ENCODE measurements at places on chromosomes 2 and 18.

- no peak for DNase-seq
These were observed 94.4 kb upstream of the ASAP2 start for GRCh38 chr2:9112079-9112721.

DNA sequence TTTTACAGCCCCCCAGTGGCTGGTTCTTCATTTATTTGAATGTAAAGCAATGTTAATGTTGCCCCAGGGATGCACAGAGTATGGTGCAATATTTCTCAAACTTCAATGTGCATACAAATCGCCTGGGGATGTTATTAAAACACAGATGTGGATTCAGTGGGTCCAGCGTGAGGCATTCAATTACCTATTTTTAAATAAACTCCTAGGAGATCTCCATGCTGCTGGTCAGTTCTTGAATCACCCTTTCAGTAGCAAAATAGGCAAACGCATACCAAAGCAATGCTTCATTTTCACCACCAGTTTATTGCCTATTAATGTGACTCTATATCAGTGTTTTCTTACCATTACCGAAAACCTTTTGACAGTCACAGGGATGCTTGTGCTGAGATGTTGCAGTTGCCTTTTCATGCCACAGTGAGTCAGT, 530.7 kb downstream of the CBLN2 start:
- DNase-seq = no peak

DNA sequence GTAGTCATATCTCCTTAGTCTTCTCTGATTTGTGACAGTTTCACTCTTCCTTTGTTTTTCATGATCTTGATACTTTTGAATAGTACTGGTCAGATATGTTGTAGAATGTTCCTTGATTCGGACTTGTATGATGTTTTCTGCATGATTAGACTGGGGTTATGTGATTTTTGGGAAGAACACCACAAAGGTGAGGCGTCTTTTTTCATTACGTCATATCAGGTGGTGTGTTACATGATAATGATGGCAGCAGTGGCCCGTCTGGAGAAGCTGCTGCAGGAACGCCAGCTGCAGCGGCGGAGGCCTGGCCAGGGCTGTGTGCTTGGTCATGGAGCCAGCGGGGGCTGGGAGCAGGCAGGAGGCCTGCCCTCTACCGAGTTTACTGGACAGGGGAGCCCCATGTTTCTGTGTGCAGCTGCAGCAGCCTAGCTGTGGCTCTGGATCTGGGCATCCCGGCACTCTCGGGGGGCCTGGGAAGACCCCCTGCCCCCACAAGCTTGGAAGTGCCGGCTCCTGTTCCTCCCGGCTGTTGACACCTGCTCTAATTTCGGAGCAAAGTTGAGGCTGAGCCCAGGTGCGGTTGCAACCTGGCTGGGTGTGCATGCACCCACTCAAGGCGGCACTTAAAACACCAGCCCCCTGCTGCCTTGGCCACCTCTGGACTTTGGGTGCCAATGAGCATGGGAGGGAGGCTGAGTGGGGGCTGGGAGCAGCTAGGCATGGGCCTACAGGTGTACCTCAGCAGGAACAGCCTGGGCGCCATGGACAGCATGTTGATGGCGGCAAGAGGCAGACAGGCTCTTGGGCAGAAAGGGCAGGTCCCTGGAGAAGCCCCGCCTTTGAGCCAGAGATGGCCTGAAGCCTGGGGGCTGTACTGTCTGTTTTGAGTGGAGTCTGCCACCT, 26.1 kb downstream of the SLC4A10 start:
- DNase-seq = no peak

- no peak for DNase-seq
These were observed 134.6 kb upstream of the GPC1 start for GRCh38 chr2:240300840-240301239.

DNA sequence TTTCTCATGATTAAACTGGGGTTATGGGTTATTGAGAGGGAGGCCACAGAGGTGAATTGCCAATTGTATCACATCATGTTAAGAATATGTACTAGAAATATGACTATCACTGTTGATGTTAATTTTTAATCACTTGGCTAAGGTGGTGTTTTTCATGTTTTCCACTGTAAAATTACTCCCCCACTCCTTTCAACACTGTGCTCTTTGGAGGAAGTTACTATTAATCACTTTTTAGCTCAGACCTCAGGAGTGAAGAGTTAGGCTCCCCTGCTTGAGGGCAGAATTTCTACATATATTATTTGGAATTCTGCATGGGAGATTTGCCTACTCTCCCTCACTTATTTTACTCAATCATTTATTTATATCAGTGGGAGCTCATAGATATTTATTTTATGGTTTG, 76.0 kb upstream of the OSR1 start:
- no peak for DNase-seq

Data from left ventricle myocardium inferior (tissue), 1 donor.